ENCODE measurements at places on chromosomes 6 and 20. TPM values are rescaled to one million over a fixed set of nuclear protein-coding genes. Genes with fewer than 3 reads are reported as not detected.
A peak's percentile ranks its signal among the peaks of the same experiment; 100 is the strongest.

DNA sequence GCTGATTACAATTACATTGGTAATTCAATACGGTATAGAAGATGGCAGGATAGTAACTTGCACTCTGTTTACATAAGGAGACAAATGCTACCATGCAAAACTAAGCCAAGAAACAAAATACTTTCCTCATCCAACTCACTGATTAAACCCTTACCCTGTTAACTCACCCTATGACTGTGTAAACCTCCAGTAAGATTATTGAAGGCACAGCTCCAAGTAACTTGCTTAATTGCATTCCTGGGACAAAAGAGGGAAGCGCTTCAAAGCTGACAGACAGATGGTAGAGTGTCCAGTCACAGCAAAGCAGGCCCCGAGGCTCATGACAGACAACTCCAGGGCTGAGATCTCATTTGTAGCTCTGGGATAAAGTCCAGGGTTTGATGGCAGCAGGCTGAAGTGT lies 6.9 kb upstream of the KIF16B start:
- DNase-seq = no peak
- no peaks in the 10 kb centered on the region for H3K36me3 ChIP-seq
- no peaks in the 10 kb centered on the region for H3K4me1 ChIP-seq
- H3K27ac ChIP-seq = no peak overlapping the region
- no peak overlapping the region for H3K4me3 ChIP-seq

DNA sequence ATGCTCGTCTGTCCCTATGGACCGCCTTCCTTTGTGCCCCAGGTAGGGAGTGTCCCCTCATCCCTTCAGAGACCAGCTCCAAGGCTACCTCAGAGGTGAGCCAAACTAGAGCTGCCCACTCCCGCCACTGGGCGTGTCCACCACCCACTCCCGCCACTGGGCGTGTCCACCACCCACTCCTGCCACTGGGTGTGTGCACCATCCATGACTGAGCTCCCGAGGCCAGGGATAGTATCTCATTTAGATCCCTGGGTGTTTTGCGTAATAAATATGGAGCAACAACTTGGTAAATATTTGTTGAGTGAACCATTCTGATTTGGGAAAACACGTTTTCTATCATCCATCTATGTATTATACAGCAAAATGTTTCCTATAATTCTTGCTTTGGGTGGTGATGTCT lies 68.8 kb downstream of the ZBTB2 start:
- no peak overlapping the region for H3K4me3 ChIP-seq
- H3K27ac ChIP-seq = no peak overlapping the region
- DNase-seq = no peak
- no peaks in the 10 kb centered on the region for H3K4me1 ChIP-seq
- no peaks in the 10 kb centered on the region for H3K27me3 ChIP-seq
- peaks cover 3% of the 10 kb centered on the region for H3K36me3 ChIP-seq

- H3K36me3 ChIP-seq = peaks cover 76% of the 10 kb centered on the region
- H3K27ac ChIP-seq = no peak overlapping the region
- no peaks in the 10 kb centered on the region for H3K27me3 ChIP-seq
- H3K4me3 ChIP-seq = no peak overlapping the region
- peak; percentile 51 for DNase-seq
Measured at GRCh38 chr6:15522427-15522826, 140.4 kb downstream of the DTNBP1 start.

DNA sequence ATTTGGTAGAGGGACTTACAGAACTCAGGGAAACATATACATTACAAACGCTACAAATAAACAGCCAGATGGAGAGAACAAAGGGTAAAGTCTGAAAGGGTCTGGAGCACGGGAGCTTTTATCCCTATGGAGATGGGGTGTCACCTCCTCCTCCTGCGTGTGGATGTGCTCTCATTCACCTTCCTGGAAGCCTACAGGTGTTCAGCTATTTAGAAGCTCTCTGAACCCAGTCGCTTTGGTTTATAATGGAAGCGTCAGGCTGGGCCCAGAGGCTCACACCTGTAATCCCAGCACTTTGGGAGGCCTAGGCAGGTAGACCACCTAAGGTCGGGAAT lies 17.7 kb upstream of the ITCH start:
- no peak overlapping the region for H3K4me3 ChIP-seq
- H3K36me3 ChIP-seq = no peaks in the 10 kb centered on the region
- no peak overlapping the region for H3K27ac ChIP-seq
- H3K27me3 ChIP-seq = no peaks in the 10 kb centered on the region
- H3K4me1 ChIP-seq = no peaks in the 10 kb centered on the region

DNA sequence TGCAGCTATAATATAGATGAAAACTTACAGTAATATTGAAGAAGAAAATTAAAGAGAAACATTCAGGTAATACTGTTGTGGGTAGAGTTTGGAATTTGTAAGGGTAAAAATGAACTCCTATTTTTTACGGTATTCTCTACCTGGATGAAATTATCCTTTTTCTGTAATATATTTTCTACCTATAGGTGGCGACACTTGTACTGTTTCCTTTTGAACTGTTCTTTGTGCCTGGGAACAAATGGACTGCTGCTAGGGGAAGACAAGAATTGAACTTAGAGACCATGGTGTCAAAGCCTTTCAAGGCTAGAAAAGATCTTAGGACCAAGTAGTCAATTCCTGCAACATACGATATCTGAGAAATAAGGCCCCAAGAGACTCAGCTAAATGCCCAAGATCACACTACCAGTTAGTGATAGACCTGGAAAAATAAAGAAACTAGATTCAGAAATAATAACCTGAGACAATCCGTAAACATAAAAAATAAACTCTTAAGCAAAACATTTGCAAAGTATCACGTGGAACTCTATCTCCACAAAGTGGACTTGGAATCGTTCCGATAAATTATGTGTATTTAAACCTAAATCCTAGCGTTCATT lies 383.8 kb downstream of the TFAP2A start:
- no peaks in the 10 kb centered on the region for H3K36me3 ChIP-seq
- H3K4me3 ChIP-seq = no peak overlapping the region

GRCh38 chr6:43290905-43291355 lies 7.1 kb upstream of the SLC22A7 start:
- no peaks in the 10 kb centered on the region for H3K36me3 ChIP-seq
- H3K4me1 ChIP-seq = no peaks in the 10 kb centered on the region
- no peak overlapping the region for H3K27ac ChIP-seq
- no peak overlapping the region for H3K4me3 ChIP-seq
- no peaks in the 10 kb centered on the region for H3K27me3 ChIP-seq

SLC22A1 gene
- 0.50 TPM for total RNA-seq

DNA sequence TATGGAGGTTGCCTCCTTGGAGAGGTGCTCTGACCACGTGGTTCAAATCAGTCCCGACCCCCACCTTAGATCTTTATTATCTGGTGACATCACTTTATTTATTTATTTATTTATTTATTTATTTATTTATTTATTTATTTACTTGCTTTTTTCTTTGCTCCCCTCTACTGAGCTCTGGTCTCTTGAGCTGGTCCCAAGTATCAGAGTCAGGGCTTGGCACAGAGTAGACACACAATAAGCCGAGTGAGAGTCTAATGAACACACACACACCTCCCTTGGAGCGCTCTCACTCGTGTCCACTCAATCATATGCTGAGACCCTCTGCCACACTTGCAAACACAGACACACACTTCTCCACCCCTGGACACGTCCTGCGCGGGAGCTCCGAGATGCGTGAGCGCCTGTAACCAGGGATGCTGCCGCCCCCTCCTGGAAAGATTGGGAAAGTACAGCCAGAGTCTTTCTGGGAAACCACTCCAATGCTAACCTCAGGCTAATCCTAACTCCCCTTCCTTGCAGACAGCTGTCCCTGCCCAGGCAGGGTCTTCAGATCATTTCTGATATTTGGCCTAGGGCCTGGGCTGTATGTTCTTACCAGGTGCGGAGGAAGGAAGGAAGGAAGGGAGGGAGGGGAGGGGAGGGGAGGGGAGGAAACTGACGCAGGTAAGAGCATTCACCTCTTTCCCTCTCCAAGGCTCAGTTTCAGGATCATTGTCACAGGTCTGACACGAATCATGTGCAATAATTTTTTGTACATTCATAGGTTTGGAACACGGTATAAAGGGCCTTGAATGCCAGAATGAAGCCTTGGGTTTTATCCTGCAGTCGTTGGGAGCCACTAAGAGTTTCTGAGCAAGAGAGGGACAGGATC lies 70.9 kb downstream of the STK35 start:
- no peaks in the 10 kb centered on the region for H3K27me3 ChIP-seq
- H3K4me3 ChIP-seq = peak overlapping the region; percentile 40
- no peaks in the 10 kb centered on the region for H3K4me1 ChIP-seq
- no peak overlapping the region for H3K27ac ChIP-seq
- peak; percentile 73 for DNase-seq

- no peaks in the 10 kb centered on the region for H3K27me3 ChIP-seq
- H3K27ac ChIP-seq = no peak overlapping the region
- H3K4me3 ChIP-seq = no peak overlapping the region
- H3K36me3 ChIP-seq = no peaks in the 10 kb centered on the region
- DNase-seq = no peak
- no peaks in the 10 kb centered on the region for H3K4me1 ChIP-seq
Measured at GRCh38 chr6:20708367-20709124, 174.3 kb downstream of the CDKAL1 start.

BPIFB2 gene
- not detected for total RNA-seq

CD24 gene
- total RNA-seq = 1,551 TPM

DNA sequence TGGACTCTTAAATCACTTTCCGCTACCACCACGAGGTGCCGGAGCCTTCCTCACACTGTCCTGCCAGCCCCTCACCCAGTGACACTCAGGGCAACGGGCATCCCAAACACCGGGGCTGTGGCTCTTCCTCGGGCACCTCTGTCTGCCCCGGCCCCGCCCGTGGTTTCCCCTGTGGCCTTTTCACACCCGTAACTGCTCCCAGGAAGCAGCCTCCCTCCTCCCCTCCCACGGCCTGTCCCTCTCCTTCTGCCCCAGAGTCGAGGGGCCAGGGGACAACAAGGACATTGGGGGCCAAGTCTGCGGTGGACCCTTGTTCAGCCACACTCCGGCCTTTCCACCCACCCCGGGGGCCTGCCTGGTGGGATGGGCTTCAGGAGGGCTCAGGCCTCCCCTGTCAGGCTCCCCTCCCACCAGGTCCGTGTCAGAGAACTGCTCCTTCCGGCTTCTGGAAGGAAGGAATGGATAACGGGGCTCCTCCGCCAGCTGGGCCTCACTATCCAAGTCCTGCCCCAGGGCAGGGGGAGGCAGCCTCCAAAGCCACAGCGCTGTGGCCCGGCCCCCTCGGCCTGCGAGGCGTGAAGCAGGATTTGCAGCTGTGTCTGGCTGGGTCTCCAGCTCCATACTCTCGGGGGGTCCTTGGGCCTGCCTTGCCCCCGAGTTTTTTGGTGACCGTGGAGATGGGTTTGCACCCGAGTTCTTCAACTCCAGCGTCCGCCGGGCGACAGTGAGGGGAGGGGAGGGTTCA lies 54.7 kb upstream of the CHRNA4 start:
- no peak overlapping the region for H3K27ac ChIP-seq
- no peak overlapping the region for H3K4me3 ChIP-seq
- no peaks in the 10 kb centered on the region for H3K27me3 ChIP-seq
- no peak for DNase-seq
- peaks cover 4% of the 10 kb centered on the region for H3K36me3 ChIP-seq
- no peaks in the 10 kb centered on the region for H3K4me1 ChIP-seq

TREML4 gene
- not detected for total RNA-seq

OR2B6 gene
- total RNA-seq = not detected

TSBP1 gene
- not detected for total RNA-seq

GRCh38 chr20:53202777-53203176 lies 230.6 kb downstream of the TSHZ2 start:
- H3K4me3 ChIP-seq = no peak overlapping the region
- no peak for DNase-seq
- H3K27ac ChIP-seq = no peak overlapping the region
- no peaks in the 10 kb centered on the region for H3K36me3 ChIP-seq
- H3K4me1 ChIP-seq = no peaks in the 10 kb centered on the region

DNA sequence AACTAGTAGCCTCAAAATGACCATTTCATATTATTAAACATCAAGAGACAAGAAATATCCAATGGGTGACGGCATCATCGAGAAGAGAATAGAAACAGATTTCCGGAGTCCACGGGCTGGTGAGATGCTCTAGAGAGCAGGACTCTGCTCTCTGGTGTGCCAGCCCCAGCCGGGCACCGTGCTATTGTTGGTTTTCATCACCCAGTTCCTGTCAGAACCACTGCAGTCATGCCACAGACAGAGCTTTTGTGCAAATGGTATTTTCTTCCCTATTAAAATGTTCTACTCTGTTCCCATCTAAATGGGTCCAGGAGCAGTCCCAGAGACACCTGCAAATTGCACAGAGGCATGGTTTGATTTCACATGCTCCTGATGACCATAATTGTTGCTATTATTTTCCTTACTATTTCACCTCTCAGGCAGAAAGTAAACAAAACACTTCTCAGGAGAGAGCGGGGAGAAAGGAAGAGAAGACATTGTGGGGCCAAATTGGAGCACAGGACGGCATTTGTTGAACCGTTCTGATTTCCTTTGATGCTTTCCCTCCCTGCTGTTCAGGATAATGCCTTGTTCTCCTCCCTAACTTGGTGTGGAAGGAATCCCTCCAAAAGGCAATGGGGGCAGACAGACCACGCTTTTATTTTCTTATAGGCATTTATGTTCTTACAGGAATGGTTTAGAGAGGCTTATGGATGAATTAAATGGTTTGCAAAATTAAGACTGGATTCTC lies 11.4 kb upstream of the RAMACL start:
- no peak overlapping the region for H3K27ac ChIP-seq
- no peaks in the 10 kb centered on the region for H3K27me3 ChIP-seq
- H3K4me3 ChIP-seq = no peak overlapping the region
- H3K4me1 ChIP-seq = peaks cover 3% of the 10 kb centered on the region
- peaks cover 8% of the 10 kb centered on the region for H3K36me3 ChIP-seq

DNA sequence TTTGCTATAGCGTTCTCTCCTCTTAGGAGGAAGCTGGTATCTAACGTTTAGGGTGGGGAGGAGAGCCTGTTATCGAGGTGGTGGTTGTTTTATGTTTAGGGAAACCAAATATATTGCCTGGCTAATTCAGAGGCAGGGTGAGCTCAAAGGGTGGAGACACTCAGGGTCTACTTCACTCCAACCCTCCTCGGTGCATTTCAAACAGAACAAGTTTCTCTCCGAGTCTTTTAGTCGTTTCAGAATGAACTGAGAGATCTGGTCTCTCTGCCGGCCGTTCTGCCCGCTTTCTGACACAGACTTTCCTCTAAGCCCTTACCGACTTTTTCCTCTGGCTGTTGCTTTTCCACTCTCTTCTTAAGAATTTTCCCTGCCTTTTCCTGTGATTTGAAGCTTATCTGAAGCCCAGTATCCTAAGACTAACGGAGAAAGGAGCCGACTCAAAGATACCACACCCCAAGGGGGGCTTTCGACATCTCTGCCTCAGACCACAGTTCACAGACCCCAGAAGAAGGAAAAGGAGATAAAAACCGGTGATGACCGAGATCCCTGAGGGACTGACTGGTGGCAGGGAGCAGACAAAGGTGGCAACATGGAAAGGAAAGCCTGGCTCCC lies 865 bp downstream of the STK38 start:
- H3K4me3 ChIP-seq = peak overlapping the region; percentile 95
- H3K27ac ChIP-seq = no peak overlapping the region
- H3K36me3 ChIP-seq = peaks cover 3% of the 10 kb centered on the region
- peaks cover 5% of the 10 kb centered on the region for H3K4me1 ChIP-seq

DNA sequence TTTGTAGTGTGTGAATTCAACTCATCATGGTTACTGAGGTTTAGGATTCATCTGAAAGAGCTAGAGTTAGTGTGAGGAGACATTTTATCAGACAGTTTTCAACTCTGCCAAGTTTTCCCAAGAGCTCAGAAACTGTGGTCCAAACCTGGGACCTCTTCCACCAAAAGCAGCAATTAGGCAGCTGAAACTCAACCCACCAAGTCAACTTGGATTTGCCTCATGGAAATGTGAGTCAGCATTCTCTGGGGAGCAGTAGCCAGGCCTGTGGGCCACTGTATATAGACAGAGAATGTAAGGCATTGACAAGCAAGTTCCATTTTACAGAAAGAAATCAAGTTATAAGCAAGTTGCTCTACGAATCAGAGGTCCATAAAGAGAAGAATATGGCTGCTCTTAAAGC lies 178.8 kb upstream of the HDDC2 start:
- DNase-seq = no peak
- H3K27me3 ChIP-seq = no peaks in the 10 kb centered on the region
- no peak overlapping the region for H3K27ac ChIP-seq
- H3K4me3 ChIP-seq = no peak overlapping the region

CDK19 gene
- total RNA-seq = 7.0 TPM

All from H9 (cell line).